ENCODE measurements at places on chromosomes 6 and 20.

- no peak for DNase-seq
Observed at GRCh38 chr6:127249621-127250020, 17.0 kb upstream of the RNF146 start.

DNA sequence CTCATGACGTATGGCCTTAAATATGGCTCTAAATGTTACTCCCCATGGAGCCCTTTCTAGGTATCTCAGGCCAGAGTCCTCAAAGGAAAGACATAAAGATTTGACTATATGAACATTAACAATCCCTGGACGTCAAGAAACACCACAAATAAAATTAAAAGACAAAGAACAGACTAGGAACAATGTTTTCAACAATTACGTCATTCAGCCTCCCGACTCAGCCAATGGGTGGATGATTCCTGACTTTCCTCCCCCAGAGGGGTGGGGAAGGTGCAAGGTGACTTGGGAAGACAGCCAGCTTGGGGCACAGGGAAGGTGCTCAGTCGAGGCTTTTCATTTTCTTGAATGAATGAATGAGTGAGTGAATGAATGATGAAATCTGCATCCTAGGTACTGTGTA, 157.4 kb downstream of the TFAP2C start:
- no peak for DNase-seq

DNA sequence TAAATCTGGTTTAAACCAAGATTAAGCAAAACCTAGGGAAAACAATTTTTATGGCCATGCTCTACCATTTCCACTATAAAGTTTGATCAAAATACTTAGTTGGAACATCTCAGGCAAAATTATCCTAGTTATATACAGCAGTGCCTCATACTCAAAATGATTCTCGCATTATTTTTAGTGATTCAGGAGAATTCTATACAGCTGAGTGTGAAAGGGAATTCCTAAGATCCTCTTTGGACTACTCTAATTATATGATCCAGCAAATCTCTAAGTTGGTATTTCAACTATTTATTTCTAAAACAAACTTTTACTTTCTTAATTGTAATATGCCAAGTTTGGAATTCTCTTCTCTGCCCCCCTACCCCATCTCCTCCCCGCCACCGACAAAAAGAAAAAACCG, 8.6 kb downstream of the DTNBP1 start:
- DNase-seq = no peak

GRCh38 chr6:39279539-39279938, 34.7 kb downstream of the KCNK17 start:
- DNase-seq = no peak

GRCh38 chr6:56821005-56821432, 133.9 kb upstream of the BEND6 start:
- no peak for DNase-seq

DNA sequence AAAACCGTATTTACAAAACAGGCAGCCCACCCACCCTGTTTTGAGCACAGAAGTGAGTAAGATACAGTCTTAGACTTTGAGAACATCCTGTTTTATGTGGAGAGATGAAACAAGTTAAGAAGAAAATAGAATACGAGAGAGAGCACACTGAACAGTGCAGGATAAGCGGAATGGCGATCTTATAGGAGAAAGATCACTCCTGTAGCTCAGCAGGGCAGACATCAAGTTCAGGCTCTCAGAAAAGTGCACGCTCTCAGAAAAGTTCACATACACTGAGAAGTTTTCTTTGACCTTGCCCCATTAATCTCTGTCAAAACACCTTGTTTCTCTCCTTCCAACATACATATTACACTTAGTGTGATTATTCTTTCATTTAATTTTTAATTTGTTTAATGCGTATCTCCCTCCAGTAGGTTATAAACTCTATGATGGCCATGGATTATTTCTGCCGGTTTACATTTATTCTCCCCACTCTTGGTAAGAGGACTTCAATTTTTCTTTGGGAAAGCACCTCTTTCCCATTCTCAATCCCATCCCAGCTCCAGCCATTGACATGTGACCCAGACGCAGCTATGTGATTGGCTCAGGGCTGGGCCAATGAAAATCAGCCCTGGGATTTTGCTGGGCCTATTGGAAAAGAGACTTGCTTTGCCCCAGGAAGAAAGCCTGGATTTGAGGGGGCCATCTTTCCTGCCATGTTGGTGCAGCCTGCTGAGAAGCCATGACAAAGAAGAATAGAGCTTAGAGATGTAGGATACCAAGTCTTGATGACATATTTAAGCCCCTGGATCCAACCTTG, 16.2 kb downstream of the KCNB1 start:
- DNase-seq = no peak

DNA sequence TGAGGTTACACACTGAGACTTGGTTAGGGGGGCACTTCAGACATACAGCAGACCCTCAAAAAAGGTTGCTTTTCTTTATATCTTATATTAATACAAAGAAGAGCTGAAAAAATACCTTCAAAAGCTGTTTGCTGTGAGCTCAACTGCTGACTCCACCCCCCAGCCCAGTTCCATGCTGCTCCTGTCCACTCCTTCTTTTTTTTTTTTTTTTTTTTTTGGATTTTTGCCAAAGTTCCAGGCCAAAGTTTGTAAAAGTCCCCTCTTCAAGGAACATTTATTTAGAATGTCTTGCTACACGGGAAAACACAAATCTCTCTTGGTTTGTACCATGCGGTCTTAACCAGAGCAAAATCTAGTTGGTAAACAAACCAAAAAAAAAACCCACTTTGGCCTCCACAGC, 85.3 kb upstream of the AKAP12 start:
- DNase-seq = no peak

- no peak for DNase-seq
Observed at GRCh38 chr6:26059941-26060340, 27.3 kb upstream of the HFE start.

Measured in CD4-positive, alpha-beta T cell treated with Interleukin-21 for 1 hour (primary cell).